ENCODE measurements at places on chromosomes 13 and 19.

DNA sequence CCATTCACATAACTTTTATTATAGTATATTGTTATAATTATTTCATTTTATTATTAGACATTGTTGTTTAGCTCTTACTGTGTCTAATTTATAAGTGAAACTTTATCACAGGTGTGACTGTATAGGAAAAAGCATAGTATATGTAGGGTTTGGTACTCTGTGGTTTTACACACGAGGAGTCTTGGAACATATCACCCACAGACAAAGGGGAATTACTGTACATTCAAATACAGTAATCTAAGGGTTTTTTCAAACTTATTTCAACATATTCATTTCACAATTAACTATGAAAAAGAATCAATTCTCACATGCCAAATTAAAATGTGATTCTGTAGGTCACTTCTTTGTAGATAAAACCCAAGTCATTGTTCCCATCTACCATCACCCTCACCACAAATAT, 46.0 kb downstream of the RBM26 start:
- no peak for DNase-seq

- no peak for DNase-seq
These were observed 8.2 kb downstream of the RASGRP4 start for GRCh38 chr19:38417544-38418506.

DNA sequence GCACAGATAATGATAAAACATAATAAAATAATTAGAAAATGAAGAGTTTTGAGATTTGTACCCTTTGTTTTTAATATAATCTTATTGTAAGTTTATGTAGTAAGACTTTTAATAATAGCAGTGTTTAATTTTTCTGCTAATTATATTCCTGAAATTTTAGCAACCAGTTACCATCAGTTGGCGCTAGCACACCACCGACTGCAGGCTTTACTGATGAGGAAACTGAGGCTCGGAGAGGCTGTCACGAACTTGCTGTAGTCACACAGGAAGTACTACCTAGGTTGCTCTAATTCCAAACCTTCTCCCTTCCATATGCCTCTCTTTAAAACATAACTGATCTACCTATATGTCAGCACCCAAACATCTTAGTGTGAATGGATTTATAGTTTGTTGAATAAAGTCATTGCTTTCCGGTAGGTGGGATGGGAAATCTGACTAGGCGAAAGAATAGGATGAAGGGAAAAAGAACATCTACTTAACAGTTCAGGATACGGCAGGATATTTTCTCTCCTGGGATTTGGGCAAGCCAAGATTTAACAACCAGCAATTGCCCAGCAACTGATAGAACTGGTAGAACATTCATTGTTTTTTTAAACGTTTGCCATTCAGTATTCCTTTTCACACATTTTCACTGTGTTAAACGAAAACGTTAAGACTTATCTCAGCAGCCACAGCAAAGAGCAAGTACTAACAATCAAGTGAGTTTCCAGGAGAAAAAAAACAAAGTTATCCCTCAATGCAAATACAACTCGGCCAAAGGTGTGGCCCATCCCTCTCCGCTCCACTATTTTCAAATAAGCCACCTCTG, 822 bp upstream of the RFXAP start:
- DNase-seq: no peak

- DNase-seq: no peak
These were observed 293.3 kb downstream of the NALCN start for GRCh38 chr13:101123028-101123427.

DNA sequence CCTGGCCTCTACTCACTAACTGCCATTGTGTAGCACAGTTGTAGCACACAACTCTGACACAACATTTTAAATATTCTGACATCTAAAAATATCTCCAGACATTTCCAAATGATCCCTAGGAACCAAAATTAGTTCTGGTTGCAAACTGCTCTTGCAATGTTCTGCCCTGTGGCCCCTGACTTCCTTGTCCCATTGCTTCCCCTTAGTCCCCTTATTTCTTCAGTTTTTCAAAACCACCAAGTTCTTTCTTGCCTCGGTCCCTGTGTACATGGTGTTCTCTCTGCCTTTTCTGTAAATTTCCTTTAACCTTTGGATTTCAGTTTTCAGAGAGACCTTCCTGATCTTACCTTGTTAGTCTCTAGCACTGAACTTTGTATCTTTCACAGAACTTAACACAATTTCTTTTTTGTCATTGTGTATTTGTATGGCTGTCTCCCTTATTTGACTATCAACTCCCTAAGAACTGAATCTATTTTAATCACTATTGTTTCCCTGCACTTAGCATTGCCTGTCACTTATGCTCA, 87.6 kb upstream of the MLNR start:
- no peak for DNase-seq

DNA sequence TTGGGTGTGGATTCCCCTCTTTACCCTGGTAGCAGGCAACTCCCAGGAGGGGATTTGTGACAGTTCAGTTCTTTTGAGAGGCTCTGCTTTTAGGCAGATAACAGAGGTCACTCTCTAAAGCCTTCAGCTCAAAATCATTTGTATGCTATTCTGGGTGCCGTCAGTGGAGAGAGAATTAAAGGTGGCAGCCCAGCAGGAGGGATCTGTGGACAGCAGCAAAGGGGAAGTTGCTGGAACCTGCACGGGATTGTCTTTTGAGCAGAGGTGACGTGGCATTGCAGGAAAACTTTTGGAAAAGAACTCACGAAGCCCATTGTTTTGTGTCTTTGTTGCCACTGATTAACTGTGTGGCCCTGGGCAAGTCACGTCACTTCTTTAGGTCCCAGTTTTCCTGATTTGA, 62.4 kb upstream of the C1QTNF9 start:
- no peak for DNase-seq

GRCh38 chr13:43543331-43543730, 243.4 kb downstream of the ENOX1 start:
- peak; percentile 10 for DNase-seq

DNA sequence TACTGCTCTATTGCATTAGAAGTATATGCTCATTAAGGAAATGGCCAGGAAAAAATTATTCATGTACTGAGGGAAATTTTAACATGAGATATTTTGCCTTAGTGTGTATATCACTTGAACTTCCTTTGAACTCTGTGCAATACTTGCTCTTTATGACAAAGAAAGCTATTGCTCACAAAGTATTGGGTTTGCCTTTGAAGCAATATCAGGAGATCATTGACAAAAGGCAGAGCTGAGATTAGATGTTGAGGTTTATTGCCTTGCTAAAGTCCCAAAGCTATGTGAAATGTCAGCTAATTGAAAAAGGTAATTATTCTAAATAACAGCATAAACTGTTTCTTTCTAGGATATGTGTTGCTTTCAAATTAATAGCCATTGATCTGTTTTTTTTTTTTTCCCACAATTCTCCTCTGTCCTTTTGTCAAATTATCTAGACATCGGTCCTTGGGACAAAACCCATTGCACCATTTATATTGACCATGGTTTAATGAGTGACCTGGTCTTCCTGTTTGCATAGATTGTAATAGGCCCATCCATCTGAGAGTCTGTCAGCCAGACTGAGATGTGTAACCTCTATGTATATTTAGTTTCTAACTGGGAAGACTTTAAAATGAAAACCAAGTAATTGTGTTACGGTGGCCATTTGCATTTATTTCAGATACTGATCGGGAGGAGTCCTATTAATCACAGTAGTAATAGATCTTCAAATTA, 752.7 kb upstream of the GPC6 start:
- DNase-seq: no peak

DNA sequence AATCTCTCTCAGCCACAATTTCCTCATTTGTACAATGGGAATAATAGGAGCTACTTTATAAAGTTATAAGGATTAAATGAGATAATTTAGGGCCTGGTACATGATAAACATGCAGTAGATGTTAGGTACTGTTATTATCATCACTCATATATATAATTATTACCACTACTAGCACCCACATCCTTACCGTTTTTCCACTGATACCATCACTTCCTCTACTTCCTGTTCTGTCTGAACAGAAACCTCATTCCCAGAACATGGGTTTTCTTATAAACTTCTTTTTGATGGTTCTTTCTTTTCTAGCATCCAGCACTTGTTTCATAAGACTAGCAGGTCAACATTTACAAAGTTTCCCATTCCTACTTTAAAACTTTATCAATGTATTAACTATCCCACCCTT, 6.3 kb downstream of the CDADC1 start:
- DNase-seq: no peak

DNA sequence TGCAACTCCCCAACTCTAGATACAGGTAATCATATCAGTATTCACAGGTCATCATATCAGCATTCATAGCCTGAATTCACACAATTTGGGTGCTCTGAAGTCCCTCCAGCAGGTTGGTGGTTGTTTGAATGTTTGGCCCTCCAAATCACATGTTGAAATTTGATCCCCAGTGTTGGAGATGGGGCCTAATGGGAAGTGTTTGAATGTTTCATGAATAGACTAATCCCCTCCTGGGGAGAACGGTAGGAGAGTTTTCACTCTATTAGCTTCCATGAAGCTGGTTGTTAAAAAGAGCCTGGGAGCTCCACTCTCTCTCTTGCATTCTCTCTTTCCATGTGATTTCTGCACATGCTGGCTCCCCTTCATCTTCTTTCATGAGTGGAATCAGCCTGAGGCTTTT, 288.6 kb upstream of the PCDH9 start:
- no peak for DNase-seq

GRCh38 chr19:343451-343931, 1.1 kb downstream of the MIER2 start:
- DNase-seq: no peak

DNA sequence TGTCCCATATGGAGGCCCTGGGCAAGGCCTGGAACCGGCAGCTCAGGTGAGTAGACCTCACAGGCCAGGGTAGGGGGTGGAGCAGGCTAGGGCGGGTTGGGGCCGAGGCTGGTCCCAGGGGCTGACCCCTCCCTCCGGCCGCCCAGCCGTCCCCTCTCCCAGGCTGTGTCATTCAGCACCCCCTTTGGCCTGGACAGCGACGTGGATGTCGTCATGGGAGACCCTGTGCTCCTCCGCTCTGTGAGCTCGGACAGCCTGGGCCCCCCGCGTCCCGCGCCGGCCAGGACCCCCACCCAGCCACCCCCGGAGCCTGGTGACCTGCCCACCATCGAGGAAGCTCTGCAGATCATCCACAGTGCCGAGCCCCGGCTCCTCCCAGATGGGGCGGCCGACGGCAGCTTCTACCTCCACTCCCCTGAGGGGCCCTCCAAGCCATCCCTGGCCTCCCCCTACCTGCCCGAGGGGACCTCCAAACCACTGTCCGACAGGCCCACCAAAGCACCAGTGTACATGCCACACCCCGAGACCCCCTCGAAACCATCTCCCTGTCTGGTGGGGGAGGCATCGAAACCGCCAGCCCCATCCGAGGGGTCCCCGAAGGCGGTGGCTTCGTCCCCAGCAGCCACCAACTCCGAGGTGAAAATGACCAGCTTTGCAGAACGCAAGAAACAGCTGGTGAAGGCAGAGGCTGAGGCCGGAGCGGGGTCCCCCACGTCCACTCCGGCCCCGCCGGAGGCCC, 16.0 kb downstream of the CAMSAP3 start:
- DNase-seq: no peak

- DNase-seq: no peak
These were observed 177.5 kb downstream of the ABCC4 start for GRCh38 chr13:95123726-95124125.

- DNase-seq: no peak
These were observed 22.9 kb upstream of the FAM216B start for GRCh38 chr13:42758515-42758914.

- no peak for DNase-seq
These were observed 47.2 kb downstream of the MYO16 start for GRCh38 chr13:108676620-108677019.

- no peak for DNase-seq
These were observed 81.5 kb upstream of the MBNL2 start for GRCh38 chr13:97140611-97141010.

DNA sequence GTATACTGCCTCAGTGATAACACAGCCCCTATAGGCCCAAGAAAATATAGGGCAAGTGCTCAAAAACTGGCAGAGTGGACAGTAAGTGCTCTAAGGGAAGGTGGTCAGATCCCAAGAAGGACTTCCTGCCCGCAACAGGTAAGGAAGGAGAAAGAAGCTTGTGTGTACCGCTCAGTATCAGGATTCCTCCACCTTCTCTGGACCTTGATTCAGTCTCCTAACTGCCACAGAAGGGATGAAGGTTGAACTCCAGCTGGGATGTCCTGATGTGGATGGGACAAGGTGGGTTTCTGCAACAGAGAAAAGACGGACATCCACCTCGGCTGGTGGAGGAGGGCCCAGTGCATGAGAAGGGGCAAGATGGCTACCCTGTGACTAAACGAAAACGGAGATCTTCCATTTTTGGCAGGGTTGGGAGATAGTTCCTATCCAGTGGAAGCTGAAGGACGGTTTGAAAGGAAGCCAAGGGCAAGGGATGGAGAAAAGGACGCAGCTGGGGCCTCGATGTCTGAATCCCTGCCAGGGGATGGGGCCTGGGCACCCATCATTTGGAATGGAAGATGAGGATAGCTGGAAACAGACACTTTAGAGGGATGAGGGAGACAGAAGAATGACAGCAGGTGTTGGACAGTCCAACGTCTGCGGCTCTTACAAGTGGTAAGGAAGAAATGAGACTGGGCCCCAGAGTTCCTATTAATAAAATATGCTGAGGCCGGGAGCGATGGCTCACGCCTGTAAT, 1.3 kb upstream of the ATF5 start:
- DNase-seq: no peak

DNA sequence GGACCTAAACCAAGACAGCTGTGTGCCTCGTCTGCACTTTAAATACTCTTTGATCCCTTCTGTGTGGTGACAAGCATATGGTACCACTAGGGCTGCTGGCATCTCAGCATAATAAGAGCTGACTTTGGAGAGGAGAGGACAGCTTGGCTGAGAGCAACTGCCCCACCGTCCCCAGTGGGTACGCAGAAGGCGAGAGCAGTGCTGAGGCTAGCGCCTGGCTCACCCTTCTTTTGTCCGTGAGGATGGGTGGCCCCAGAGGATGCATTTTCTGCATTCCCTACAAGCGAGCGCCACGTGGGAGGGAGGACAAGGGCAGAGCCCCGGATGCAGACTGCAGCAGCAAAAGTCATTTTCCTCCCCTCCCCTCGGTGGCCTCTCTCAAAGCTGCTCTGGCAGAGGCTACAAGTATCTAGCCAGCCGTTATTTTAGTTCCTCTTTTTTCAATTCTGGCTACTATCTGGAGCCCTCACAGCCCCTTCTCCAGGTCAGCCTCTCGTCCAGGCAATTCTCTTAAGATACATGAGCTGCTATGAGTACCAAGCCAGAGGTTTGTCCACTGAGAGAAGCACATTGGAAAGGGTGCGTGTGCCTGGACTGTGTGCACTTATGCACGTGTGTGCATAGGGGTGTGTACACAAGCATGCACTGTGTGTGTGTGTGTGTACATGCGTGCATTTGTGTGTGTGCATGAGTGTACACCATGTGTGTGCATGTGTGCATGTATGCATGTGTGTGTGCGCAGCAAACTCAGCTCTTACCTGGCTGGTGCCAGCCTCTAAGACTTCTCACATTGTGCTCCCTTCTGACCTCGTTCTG, 51.3 kb downstream of the RAB20 start:
- DNase-seq: no peak

- no peak for DNase-seq
These were observed 53.6 kb upstream of the CLDN10 start for GRCh38 chr13:95498886-95499285.

- DNase-seq: peak; percentile 84
These were observed 1.4 kb upstream of the RAVER1 start for GRCh38 chr19:10334588-10335351.

- DNase-seq: peak; percentile 34
These were observed at the start of gene DACH1 for GRCh38 chr13:71867131-71867814. Gene DACH1 (minus strand): TSS chr13:71867204.

- no peak for DNase-seq
These were observed 696.3 kb upstream of the SLC10A2 start for GRCh38 chr13:103762523-103762922.

Measured in HS-5 (cell line).